Lower leg skin (tissue), 4 donors: ENCODE measurements at places on chromosomes 6 and 20.
A peak's percentile ranks its signal among the peaks of the same experiment; 100 is the strongest.

- DNase-seq = peak; percentile 57
Measured at GRCh38 chr6:43976706-43977403, 150.4 kb downstream of the MRPL14 start.

GRCh38 chr20:1319462-1319861 is 9.5 kb downstream of the SDCBP2 start:
- DNase-seq = no peak

DNA sequence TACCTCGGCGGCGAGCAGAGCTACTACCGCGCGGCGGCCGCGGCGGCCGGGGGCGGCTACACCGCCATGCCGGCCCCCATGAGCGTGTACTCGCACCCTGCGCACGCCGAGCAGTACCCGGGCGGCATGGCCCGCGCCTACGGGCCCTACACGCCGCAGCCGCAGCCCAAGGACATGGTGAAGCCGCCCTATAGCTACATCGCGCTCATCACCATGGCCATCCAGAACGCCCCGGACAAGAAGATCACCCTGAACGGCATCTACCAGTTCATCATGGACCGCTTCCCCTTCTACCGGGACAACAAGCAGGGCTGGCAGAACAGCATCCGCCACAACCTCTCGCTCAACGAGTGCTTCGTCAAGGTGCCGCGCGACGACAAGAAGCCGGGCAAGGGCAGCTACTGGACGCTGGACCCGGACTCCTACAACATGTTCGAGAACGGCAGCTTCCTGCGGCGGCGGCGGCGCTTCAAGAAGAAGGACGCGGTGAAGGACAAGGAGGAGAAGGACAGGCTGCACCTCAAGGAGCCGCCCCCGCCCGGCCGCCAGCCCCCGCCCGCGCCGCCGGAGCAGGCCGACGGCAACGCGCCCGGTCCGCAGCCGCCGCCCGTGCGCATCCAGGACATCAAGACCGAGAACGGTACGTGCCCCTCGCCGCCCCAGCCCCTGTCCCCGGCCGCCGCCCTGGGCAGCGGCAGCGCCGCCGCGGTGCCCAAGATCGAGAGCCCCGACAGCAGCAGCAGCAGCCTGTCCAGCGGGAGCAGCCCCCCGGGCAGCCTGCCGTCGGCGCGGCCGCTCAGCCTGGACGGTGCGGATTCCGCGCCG is 994 bp downstream of the FOXC1 start:
- DNase-seq = no peak

DNA sequence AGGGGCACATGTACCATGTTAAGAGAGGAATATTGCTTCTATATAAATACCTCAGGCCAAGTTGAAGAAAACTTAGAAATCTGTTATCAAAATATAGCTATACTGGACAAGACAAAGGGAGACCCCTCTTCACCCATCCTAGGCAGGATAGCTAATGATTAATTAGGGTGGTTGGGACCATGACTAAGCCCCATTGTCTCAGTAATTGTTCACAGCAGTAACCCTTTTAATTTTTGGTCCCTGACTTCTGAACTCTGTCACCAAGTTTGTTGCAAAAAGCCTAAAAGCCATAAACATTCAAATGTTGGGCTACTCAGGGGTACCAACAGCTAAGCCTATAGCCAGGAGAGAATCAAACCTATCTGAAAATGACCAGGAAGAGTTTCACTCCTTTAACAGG is 19.2 kb upstream of the BTN3A2 start:
- no peak for DNase-seq

DNA sequence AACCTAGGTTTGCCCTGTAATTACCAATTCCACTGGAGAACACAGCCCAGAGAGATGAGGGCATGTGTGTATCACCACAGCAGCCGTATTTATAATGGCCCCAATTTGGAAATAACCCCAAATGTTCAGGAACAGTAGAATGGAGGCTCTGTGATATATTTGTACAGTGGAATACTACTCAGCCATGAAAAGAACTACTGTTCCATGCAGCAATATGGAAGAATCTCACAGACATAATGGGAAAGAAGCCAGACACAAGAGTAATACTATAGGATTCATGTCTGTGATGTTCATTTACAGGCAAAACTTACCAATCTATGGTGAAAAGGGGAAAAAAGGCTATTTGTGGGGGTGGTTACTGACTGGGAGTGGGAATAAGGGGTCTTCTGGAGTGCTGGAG is 83.7 kb upstream of the TRAF3IP2 start:
- no peak for DNase-seq

GRCh38 chr20:46568570-46569129 is 18.2 kb upstream of the OCSTAMP start:
- DNase-seq = peak; percentile 60
